B cell (primary cell): ENCODE measurements at places on chromosomes 13 and 19. TPM values are rescaled to one million over a fixed set of nuclear protein-coding genes. Genes with fewer than 3 reads are reported as not detected.

Gene CEACAM7
- not detected in 2 replicates for total RNA-seq

Gene LIM2
- total RNA-seq: not detected in 2 replicates

Gene GPR12
- not detected in 2 replicates for total RNA-seq

Gene GNA15
- 0.37 TPM in 1 of 2 replicates, not detected in the other for total RNA-seq

Gene LAIR1
- total RNA-seq: 40.2 and 41.5 TPM in 2 replicates

Gene TEX29
- total RNA-seq: 0.86 and 1.2 TPM in 2 replicates

Gene ZNF221
- total RNA-seq: 5.0 and 7.0 TPM in 2 replicates

Gene ZNF460
- 90.5 and 92.4 TPM in 2 replicates for total RNA-seq

Gene GPR4
- total RNA-seq: not detected in 2 replicates

Gene SYNE4
- total RNA-seq: 2.4 and 3.4 TPM in 2 replicates

Gene ATP1A3
- total RNA-seq: 3.4 and 3.8 TPM in 2 replicates
